Left lobe of liver (tissue), 2 donors: ENCODE measurements at places on chromosomes 2 and 18. TPM values are rescaled to one million over a fixed set of nuclear protein-coding genes. Genes with fewer than 3 reads are reported as not detected.

GRCh38 chr2:23502096-23502495, 117.1 kb downstream of the KLHL29 start:
- no peak for DNase-seq

DNA sequence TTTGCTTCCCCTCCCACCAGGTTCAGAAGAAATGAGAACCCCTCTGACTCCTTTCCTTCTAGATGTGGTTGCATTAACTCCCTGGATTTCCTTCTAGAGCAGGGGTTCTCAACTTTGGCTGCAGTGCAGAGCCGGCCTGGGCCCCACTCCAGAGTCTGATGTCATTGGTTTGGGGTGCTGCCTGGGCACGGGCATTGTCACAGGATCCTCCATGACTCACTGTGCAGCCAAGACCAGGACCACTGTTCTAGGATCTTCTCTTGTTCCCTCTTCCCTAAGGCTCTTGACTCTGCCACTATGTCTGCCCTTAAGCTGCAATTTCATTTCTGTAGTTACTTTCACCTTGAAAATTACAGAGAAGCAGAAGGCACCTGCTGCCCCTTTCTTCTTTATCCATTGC, 31.8 kb downstream of the TBC1D8 start:
- DNase-seq: peak; percentile 61

GRCh38 chr2:24613154-24613814, 122.2 kb downstream of the NCOA1 start:
- no peak for DNase-seq

GRCh38 chr2:69837533-69837932, 8.1 kb downstream of the GMCL1 start:
- no peak for DNase-seq

DNA sequence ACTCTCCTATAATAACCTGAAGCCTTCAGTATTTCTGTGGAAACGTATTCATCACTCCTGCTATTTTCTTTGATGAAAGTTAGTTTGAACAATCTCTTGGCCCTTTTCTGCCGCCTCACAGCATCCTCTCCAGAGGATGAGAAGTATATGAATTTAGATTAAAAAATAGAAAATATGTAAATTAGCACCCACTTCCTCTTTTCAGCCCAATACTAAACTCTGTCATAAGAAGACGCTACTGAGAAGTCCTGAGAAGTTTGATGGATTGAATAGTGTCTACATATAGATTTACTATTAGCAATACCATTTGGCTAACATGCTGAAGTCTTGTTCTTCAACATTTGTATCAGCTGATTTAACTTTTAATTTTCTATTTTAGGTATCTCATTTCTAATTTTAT, 526.4 kb upstream of the SPHKAP start:
- no peak for DNase-seq

- DNase-seq: no peak
Observed at GRCh38 chr2:100470898-100471514, 724 bp downstream of the NMS start.

DNA sequence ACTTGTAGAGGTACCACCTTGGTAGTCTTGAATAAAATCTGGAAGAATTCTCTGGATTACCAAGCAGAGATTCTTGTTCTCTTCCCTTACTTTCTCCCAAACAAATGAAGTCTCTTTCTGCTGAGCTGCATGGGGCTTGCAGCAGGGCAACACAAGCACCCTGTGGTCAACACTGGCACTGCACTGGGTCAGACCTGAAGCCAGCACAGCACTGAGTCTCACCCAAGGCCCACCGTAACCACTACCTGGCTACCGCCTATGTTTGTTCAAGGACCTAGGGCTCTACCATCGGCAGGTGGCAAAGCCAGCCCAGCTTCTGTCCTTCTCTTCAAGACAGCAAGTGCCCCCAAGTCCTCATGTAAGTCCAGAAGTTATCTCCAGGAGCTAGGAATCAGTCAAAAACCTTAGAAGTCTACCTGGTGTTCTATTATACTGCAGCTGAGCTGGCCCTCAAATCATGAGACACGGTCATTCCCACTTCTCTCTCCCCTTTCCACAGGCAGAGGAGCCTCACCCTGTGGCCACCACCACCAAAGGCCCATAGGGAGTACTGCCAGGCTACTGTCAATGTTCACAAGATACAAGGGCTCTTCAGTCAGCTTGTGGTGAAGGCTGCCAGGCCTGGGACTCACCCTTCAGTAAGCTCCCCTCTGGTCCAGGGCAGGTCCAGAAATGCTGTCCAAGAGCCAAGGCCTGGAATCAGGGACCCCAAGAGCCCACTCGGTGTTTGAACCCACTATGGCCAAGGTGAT, 18.4 kb downstream of the VPS54 start:
- DNase-seq: no peak

GRCh38 chr2:111209045-111209514, 88.4 kb downstream of the BCL2L11 start:
- DNase-seq: no peak

GRCh38 chr2:220962556-220962955, 609.5 kb downstream of the EPHA4 start:
- DNase-seq: no peak

DNA sequence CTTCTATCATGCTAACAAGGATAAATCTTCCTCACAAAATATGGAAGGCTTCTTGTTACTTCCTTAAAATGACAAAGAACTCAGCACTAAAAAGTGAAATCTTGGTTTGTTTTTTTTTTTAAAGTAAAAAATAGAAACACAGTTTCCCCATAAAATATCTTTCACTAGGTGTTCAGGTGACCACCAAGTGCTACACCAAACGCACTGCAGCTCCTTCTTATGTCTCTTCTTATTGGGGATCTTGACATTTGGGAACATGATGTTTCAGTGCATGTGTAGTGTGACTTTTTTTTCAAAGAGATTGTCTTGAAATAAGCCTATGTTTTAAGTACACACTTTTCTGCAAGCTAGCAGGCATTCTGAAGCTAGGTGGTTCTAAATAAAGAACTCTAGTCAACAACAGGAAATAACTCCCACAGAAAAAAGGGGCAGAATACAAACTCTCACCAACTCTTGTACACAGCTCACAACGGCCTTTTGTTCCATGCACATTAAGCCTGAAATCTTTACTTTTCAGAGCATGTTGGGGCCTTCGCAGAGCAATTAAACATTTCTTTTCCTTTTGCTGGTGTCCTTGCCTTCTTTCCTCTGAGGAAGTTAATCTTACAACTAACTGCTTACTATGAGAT, 13.2 kb upstream of the SERTAD2 start:
- DNase-seq: no peak

APCDD1 gene
- total RNA-seq: 0.58 TPM

CIB4 gene
- total RNA-seq: not detected
